NAMALWA (cell line): ENCODE measurements at places on chromosomes 11 and 22.

- no peak for DNase-seq
These were observed 81.1 kb downstream of the BDNF start for GRCh38 chr11:27619039-27619574.

DNA sequence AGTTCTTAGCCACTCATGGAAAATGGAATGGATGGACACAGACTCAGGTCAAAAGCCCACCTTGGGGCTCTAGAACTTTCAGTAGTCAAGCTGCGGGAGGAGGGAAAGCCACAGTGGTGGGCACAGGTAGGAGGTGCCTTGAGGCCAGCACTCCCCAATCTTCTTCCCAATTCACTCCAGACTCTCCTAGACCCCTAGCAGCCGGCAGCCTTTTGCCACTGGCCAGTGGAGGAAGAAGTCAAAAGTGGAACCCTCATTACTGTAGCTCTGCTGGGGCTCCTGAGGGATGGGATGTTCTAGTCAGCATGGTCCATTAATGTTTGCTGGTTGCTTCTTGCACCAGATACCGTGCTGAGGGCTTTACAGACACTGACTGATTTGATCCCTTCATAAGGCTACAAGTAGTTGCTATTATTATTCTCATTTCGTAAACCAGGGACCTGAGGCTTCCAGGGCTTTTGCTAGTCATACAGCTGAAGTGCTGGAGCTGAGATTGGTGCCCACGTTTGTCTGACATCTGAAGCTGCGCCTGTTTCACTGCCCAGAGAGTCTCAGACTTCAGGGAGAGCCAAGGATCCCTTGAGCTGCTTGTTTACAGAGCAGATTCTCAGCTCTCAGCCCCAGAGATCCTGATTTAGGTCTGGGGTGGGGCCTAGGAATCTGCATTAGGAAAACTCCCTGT lies 1.1 kb downstream of the UCP3 start:
- DNase-seq, result no peak

DNA sequence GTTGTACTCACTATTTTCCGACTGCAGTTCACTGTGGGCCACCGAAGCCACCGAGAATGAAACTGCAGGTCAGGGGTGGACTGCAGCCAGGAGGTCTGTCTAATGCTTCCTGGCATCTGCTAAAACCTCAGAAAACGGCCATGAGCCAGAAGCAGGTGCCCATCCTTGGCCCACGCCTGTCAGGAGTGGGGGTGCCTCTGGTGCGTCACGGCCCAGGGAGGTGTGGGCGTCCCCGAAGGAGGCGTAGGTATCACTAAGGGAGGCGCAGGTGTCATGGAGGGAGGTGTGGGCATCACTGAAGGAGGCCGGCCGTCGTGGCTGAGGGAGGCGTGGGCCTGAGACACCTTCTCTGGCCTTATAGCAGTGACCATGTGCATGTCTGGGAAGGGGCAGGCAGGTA lies 456.2 kb downstream of the TBC1D22A start:
- DNase-seq, result no peak

DNA sequence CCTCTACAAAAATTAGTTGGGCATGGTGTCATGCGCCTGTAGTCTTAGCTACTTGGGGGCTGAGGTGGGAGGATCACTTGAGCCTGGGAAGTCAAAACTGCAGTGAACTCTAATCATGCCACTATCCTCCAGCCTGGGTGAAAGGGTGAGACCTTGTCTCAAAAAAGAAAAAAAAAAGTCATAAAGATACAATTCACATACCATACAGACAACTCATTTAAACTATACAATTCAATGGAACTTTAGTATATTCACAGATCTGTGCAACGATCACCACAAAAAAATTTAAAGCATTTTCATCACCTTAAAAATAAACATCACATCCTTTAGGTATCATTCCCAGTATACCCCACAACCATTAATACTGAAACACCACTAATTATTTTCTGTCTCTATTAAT lies 201.2 kb downstream of the PGR start:
- no peak for DNase-seq

DNA sequence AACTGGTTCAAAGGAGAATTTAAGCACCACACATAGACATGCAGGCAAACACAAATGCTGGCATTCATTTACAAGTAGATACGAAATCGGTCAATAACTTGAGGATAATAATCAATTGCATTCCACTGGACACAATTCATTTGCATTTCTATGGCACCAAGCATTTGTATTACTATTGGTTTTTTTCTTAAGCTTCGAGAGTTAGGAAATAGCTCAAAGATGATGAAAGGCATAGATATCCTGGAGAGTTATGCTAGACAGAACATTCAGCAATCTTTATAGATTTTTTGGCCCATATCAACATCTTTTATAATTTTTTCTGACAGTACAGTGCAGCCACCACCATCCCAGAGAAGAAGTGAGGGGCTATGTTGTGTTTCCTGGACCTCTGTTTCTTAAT lies 544.4 kb downstream of the MIAT start:
- DNase-seq, result no peak

DNA sequence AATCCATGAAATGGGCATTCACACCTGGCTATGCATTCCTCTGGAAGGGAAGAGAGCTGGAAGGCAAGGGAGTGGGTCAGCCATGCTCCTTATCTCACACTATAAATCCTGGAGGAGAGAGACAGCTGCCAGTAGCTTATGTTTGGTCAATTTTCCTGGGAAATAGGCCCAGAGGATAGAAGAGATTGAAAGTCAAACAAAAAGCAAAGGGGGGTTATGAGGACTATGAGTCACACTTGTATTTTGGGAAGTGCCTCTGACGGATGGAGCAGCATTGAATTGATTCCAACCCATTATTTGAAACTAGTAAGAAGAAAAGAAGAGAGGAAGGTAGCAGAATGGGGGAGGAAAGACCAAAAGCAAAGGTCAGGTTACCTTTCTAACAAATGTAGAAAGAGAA lies 25.0 kb downstream of the SNX19 start:
- no peak for DNase-seq

DNA sequence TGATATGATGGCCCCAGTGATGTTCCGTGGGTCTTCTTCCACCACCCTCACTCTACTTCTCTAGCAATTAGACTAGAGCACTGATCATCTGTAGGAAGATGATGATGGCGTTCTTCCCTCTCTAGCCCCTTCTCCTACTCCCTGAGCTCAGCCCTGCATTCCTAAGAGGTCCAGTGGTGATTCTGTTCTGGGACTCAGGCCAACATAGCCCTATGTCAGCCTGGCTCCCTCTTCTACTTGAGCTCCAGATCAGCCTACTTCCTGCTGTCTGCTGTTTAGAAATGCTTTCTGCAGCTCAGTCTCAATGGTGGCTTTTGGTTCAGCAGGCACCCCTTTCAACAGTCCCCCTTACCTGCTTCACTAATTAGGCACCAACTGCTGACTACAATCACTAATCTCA lies 86.1 kb upstream of the ZBED5 start:
- DNase-seq, result no peak

DNA sequence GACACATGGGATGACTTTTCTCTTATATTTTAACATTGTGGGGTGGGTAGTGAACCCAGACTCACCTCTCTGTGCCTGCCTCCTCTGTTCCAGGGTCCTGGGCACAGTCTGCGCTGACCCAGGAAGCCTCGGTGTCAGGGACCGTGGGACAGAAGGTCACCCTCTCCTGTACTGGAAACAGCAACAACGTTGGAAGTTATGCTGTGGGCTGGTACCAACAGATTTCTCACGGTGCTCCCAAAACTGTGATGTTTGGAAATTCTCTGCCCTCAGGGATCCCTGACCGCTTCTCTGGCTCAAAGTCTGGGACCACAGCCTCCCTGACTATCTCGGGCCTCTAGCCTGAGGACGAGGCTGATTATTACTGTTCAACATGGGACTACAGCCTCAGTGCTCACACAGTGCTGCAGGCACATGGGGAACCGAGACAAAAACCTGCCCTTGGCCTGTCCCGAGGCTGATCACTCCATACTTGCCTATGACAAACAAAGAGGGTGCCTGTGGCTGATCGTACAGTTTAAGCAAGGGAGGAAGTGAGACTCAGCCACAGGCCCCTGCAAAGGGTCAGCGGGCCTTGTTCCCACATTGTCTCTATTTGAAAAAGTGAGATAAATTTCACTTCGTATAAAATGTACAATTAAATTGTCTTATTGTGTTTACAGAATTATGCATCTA lies 43.7 kb upstream of the TOP3B start:
- peak; percentile 81 for DNase-seq

DNA sequence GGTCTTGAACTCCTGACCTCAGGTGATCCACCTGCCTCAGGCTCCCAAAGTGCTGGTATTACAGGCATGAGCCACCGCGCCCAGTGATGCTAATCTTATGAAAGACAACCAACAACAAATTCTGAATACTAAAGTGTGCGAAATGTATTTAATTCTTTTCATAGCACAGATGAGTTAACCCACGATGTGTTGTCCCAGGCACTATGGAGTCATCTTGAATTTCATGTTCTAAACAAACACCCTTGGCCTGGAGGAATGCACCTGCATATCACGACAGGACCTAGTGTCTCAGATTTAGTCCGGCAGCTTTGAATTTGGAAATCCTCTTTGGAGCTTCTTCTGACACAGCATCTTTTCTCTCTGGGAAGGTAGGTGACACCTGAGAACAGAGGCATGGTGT lies 16.2 kb upstream of the VPREB1 start:
- no peak for DNase-seq

- no peak for DNase-seq
These were observed 49.8 kb downstream of the BMAL1 start for GRCh38 chr11:13327421-13327820.

- DNase-seq, result no peak
These were observed 1.3 kb downstream of the OR52D1 start for GRCh38 chr11:5489576-5490357.

- no peak for DNase-seq
These were observed 763 bp downstream of the SMIM45 start for GRCh38 chr22:41952713-41953112.

DNA sequence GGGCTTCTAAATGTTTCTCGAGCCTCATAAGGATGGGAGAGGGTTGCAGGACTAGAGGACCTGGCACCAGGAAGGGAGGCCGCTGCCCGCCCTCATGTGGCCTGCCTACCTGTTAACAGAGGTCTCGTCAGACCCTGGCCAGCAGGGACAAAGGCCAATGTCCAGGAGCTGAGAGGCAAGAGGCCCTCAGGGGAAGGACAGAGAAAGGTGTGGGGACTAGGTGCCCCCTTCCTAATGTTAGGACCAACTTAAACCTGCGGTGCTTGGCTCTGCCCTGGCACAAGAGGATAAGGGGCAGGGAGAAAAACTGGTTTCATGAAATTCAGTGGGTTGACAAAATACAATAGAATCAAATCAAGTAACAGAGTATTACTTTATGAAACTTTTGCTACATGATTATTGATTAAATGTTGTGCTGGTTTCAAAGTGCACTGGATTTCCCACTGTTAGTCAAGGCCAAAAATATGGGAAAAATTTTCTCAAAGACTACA lies 20.0 kb upstream of the SYT12 start:
- DNase-seq, result no peak

- no peak for DNase-seq
These were observed 84.8 kb downstream of the SLC1A2 start for GRCh38 chr11:35334385-35335090.

DNA sequence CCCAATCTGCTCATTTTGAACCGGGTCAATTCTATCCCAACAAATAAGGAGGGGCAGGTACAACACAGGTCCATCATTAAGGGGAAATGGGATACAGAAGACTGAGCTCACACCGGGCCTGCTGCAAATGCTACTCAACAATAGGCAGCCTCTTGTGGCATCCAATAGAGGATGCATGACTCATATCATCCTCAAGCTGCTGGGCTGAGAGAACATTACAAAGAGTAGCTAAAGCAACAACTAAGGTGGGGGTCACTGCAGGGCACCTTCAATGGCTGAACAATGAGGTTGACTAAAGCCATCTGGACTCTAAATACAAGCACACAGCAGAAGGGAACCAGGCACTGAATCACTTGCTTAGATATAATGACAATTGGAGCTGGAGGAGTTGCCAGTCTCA lies 130.1 kb upstream of the SYN3 start:
- DNase-seq, result no peak

GRCh38 chr11:34600339-34601084 lies 20.4 kb upstream of the EHF start:
- DNase-seq, result no peak

- no peak for DNase-seq
These were observed 326.3 kb downstream of the ETS1 start for GRCh38 chr11:128261011-128261421.

GRCh38 chr11:37946155-37946766 lies 1348.2 kb upstream of the RAG2 start:
- DNase-seq, result peak; percentile 60

GRCh38 chr22:31329029-31329428 lies 17.1 kb downstream of the PATZ1 start:
- no peak for DNase-seq

GRCh38 chr11:76385903-76386302 lies 4.8 kb downstream of the GVQW3 start:
- DNase-seq, result no peak

- no peak for DNase-seq
These were observed 131.4 kb upstream of the C11orf58 start for GRCh38 chr11:16606784-16607674.

- no peak for DNase-seq
These were observed 579 bp upstream of the CYB5R2 start for GRCh38 chr11:7673724-7674434.

GRCh38 chr22:50367778-50368500 lies 24.8 kb downstream of the PPP6R2 start:
- DNase-seq, result no peak

DNA sequence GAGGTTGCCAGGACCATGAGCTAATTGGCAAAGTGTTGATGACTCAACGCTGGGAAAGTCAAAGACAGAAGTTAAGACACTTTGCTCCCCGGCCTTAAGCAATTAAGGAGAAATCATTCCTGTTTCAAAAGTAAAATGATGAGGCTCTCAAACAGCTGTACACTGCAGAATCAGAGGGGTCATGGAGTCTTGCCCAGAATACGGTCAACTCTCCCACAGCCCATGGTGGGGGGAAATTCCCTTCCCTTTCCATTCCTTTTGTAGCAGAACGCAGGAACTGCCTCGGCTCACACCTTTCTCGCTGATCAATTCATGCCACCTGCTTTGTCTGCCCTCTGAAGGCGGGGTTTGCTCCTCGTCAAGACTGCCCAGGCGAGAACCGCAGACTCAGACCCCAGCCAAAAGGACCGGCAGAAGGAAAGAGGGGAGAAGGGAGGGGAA lies 52.8 kb downstream of the MN1 start:
- no peak for DNase-seq

GRCh38 chr11:73198677-73199076 lies 19.4 kb upstream of the P2RY2 start:
- no peak for DNase-seq

DNA sequence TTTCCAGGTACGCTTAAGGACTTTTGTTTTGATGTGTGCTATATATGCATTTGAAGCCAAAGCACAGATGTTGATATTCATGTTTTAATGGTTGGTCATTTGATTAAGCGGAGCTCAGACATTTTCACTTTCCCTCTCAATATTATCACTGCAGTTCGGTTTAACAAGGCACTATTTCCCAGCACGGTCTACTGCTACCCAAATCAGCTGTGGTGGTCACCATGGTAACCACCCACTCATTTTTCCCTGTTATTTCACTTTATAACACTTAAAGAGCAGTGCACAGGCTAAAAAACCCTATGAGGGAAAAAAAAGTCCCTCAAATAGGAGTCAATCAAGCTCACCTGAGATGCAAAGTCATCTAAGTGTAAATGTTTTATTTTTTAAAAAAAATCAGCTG lies 439.6 kb upstream of the CCDC90B start:
- peak; percentile 49 for DNase-seq
